CD4-positive, alpha-beta T cell treated with Interleukin-1 beta for 1 hour (primary cell): ENCODE measurements at places on chromosomes 12 and 14.

GRCh38 chr12:50706606-50707005 is 57.3 kb upstream of the ATF1 start:
- DNase-seq, result no peak

GRCh38 chr12:89070603-89071002 is 281.7 kb downstream of the DUSP6 start:
- no peak for DNase-seq

- no peak for DNase-seq
These were observed 2.8 kb upstream of the RAD51AP1 start for GRCh38 chr12:4535871-4536270.

- peak; percentile 73 for DNase-seq
These were observed 67.4 kb downstream of the ACTN1 start for GRCh38 chr14:68911594-68912227.

DNA sequence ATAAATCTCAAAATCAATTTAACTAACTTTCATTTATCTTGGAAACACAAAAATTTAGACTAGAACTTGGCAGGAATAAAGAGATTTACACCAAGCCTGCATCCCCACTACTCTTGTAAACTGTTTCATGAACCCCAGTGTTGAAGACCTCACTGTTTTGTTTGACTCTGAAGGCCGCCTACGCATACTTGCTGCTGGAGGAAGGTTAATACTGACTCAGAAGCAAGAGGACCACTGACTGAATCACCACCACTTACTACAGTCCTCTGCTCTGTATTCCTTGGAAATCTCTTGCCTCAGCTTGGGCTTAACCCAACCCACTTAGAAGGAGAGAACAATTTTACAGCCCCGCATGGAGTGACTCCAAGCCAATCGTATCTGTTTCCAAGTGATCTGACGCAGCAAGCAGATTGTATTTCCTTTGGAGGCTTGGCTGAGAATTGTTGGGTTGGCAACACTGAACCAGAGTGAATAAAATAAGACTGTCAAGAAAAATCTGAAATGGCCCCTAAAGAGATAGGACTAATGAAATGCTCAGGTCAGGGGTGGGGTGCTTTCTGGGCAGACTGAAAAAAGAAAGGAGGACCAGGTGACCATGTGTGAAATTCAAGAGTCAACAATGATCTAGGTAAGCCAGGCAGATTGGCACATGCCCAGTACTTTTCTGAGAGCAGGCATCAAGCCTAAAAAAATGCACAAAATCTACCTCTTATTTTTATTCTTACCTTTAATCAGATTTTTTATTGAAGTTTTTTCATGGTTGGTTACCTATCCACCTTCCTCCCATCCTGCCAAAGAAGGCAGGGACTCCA is 248.6 kb downstream of the ZFP36L1 start:
- DNase-seq, result no peak

- DNase-seq, result no peak
These were observed 943.0 kb downstream of the GALC start for GRCh38 chr14:87049950-87050349.

DNA sequence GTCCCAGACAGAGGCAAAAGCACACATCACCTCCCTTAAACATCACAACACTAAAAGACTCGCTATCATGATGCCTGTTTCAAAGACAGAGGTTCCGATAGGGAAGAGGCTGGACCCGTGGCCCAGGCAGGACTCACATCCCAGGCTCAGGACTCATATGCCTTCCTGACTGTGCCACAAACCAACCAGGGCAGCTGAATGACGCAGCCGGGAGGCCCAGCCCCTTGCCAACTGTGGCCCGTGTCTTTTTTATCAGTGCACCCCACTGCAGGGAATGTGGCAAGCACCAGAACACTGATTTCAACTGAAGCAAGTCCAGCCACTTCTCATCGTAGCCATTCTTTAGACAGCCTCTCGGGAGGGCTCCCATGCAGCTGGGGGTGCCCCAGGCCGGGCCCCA is 132.3 kb downstream of the KSR2 start:
- DNase-seq, result no peak

DNA sequence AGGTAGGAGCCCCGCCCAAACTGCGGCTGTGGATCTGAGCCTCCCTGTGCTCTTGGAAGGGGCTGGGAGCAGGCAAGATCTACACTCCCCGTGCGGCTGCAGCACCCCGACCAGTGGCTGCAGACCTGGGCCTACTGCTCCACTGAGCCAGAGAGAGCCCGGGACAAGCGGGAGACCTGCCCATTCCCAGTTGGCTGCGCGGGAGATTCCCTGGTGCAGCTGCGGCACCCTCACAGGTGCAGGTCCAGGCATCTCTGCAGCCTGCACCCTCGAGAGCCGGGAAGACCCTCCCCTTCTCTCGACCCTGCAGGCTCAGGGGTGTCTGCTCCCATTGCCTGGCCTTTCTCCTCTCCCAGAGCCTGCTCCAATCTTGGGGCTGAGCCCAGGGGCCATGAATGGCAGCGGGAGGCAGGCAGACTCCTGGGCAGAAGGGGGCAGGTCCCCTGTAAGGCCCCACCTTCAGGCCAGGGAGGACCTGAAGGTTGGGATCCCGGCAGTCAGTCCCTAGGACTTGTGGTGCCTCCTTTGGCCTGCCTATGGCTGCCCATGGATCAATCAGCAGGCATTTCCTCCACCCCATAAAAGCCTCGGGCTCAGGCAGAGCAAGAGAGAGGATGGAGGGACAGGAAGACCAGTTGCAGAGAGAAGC is 8.8 kb upstream of the A2M start:
- no peak for DNase-seq

- DNase-seq, result no peak
These were observed 1.4 kb downstream of the PLD4 start for GRCh38 chr14:104925855-104926609.

- DNase-seq, result no peak
These were observed 7.6 kb downstream of the KRAS start for GRCh38 chr12:25242981-25243679.

- no peak for DNase-seq
These were observed 13.6 kb upstream of the TPCN1 start for GRCh38 chr12:113207613-113208040.

DNA sequence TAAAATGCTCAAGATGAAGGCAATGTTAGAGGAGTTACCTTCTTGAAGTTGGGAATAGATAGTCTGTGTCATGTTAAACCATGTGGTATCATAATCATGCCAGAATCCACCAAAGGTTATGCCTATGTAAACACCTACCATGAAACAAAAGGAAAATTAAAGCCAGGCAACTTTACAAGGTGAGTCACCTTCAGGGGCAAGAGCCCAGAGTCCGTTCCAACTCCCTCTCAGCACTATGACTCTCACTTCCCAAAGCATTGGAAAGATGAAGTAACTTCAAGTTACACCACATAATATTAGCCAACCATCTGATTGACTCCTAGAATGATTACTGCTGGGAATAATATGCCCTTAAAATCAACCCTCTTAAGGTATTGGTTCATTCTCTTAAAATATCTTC is 38.5 kb downstream of the CATSPERB start:
- DNase-seq, result no peak

GRCh38 chr12:96383991-96384390 is 16.2 kb downstream of the CDK17 start:
- DNase-seq, result no peak

DNA sequence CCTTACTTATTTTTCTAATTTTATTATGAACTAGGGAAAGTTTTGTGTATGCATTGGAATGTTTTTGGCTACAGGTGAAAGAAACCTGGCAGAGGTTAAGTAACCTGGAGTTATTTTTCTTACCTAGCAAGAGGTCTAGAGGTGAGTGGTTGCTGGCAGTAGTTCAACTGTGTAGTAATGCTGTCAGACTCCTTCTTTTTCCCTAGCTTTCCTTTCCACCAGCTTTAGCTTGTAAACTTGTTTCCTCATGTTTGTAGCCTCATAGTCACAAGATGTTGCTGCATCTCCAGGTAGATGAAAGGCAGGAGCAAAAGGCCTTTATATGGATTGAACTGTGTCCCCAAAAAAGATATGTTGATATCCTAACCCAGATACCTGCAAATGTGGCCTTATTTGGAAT is 105.1 kb upstream of the AMIGO2 start:
- no peak for DNase-seq

DNA sequence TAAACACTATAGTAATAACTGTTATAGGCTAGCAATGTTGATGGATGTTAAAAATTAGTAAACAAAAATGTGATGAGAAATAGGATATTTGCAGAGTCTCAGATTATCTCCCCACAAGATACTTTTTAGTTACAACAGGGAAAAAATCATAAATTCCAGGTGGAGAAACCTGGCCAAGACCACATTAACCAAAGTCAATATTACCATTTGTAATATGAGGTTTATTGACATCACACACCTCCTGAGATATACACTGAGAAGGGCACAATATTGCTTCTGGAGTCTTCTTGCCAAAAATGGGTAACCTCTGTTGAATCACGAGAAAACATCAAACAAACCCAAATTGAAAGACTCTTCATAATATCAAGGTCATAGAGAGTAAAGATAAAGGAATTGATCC is 72.3 kb upstream of the AMIGO2 start:
- no peak for DNase-seq

- no peak for DNase-seq
These were observed 19.5 kb upstream of the GOLGA5 start for GRCh38 chr14:92774572-92774971.

DNA sequence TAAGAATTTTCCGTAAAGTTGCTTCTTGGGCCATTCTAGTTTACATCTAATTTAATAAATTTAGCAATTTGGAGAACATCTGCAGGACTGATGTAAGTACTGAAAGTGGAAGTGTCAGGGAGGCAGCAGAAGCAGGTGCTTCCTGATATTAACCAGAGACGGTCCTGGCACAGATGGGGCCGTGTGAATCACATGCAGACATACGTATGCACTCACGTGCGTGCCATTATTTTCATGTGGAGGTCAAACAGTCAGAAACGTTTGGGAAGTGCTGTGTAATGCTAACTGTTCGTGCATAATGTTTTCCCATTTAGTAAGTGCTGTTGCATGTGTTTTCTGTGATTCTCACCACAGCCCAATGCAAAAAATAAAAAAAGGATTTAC is 87.8 kb upstream of the DYNC1H1 start:
- peak; percentile 88 for DNase-seq

DNA sequence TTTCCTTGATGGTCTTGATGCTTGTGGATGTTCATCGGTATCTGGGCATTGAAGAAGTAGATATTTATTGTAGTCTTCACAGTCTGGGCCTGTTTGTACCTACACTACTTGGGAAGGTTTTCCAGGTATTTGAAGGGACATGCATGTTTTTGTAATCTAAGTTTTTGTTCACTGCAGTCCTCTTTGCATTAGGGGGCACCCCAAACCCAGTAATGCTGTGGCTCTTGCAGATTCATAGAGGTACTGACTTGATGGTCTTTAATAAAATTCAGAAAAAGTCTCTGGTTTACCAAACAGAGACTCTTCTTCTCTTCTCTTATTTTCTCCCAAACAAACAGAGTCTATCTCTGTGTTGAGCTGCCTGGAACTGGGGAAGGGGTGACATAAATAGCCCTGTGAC is 150.9 kb upstream of the SLC16A7 start:
- peak; percentile 5 for DNase-seq

DNA sequence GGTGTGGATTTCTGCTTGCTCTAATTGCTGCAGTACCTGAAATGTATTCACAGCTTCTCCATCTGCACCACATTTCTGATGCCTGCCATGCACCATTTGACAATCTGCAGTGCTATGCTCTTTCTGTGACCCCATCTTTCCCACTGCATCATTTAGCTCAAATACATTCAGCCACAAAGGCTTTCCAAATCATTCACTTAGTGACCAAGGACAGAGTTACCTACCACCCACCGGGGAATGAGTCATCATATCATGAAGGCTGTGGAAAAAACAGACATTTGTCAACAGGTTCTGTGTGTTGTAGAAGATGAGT is 465.5 kb upstream of the ATP2B1 start:
- no peak for DNase-seq

GRCh38 chr14:33909380-33910084 is 41.3 kb downstream of the EGLN3 start:
- DNase-seq, result no peak

DNA sequence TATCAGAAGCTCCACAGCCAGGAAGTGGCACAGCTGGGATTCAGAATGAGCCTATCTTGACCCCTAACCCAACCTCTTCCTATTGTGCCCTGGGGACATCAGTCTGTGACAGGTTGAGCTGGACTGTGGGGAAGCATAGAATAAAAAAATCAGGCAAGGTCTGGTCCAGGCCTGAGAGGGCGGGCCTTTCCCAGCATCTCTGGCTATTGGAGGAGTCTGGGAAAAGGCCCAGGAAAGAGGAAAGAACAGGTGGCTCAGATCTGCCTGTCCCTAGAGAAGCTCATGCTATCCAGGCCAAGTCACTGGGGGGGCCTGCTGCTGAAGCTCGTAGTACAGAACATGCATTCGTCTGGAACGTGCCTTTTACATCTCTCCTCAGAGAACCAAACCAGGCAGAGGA is 100.5 kb downstream of the PPM1H start:
- DNase-seq, result no peak
